ENCODE measurements at places on chromosomes 6 and 20.

DNA sequence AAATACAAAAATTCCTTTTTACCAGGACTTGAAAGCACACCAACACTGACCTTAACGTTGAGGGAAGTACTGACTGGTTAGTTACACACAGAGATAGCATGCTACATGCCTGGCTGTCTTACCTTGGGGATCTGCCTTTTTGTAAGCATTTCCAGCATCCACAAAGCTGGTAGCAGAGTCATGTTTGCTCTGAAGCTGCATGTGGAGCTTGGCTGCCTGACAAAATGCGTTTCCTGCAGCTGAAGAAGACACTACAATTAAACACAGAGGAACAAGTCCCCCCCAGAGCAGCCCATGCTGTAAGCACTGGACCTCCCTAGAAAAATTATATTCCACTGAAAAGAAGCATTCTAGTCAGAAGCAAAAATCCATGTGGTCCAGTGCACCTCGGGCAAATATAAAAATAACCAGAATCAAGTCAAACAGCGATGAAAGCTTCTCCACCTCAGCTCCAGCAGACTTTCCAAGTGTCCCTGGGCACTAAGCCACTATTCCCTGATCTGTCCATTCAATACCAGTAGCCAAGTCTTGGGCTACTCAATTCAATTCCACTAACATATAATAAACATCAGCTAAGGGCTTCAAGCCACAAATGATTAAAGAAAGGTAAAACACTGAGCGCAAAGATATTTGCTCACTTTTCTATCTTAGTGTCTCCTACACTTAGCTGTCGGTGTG, 24.2 kb downstream of the NAPB start:
- no peak for DNase-seq

- no peak for DNase-seq
These were observed 15.9 kb upstream of the MDFI start for GRCh38 chr6:41622206-41622988.

GRCh38 chr20:58237318-58238132, 9.1 kb upstream of the ANKRD60 start:
- DNase-seq = no peak

DNA sequence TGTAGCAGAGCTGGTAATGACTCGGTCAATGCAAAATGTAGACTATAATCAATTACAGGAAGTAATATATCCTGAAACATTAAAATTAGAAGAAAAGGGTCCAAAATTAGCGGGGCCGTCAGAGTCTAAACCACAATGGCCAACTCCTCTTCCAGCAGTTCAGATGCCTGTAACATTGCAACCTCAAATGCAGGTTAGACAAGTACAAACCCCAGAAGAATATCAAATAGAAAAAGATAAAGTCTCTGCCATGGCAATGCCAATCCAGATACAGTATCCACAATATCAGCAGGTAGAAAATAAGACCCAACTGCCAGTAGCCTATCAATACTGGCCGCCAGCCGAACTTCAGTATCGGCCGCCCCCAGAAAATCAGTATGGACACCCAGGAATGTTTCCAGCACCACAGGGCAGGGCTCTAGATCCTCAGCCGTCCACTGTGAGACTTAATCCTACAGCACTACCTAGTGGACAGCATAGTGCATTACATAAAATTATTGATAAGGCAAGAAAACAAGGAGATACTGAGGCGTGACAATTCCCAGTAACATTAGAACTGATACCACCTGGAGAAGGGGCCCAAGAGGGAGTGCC, 158.4 kb downstream of the GPX5 start:
- DNase-seq = no peak

DNA sequence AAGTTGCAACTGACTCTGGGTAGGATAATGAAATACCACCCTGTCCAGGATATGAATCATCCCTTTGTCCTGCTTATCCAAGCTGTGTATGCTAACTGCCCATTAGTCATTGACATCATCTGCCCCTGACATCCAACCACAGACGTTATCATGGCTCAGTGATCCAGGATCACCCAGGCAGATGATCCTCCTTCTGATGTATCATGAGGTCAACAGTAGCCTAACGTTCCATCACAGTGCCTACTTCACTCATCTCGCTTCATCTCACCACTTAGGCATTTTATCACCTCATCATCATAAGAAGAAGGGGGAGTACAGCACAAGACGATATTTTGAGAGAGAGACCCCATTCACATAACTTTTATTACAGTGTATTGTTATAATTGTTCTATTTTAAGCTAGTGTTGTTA, 13.4 kb upstream of the BTN3A2 start:
- no peak for DNase-seq

DNA sequence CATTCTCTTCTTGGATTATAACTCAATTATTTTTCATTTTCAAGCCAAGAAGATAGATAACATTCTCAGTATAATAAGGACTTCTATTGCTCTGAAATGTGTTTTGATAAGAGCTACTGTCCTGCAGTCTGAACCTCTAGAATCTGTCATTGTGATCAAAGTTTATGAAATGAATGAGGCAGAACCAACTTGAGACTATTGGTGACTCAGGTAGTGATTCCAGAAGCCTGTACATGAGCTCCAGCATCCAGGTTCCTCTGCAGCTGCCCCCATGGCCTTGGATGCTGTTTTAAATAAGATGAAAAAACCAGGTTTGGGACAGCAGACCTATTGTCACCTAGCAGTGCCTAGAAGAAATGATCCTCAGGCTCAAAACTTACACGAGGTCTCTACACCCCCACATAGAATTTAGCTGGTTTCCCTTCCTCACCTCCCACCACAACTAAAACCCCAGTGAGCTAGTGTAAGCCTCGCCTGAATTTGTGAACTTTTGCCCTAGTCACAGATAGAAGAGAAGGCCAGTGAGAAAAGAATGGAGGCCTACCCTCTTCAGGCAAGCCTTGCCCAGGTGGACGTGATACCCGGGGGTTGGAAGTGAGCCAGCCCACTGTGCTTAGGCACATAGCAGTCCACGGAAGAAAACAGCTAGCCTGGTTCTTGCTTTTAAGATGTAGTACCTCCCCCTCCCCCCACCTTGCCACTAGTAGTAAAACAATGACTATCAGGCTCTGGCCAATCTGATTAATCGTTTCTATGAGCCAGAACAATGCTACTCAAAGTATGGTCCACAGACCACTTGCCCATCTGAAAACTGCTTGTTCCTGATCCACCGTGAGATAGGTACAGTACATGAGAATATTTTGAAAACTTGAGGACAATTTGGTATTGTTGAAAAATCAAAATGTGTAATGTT, 73.0 kb upstream of the SYNJ2 start:
- no peak for DNase-seq

GRCh38 chr20:54078296-54078984, 8.0 kb upstream of the BCAS1 start:
- no peak for DNase-seq

GRCh38 chr6:6832439-6832838, 243.9 kb downstream of the LY86 start:
- DNase-seq = no peak

- no peak for DNase-seq
These were observed 248.8 kb downstream of the SOD2 start for GRCh38 chr6:159444056-159444760.

GRCh38 chr20:54173653-54174456, at the start of gene CYP24A1:
TSS of gene CYP24A1 (minus strand) at chr20:54173986. CDS start at chr20:54173579, 407 bp downstream.
- no peak for DNase-seq

GRCh38 chr20:59940129-59940955, at the start of the genes FAM217B and PPP1R3D:
TSS of gene FAM217B (plus strand) at chr20:59940389. CDS start at chr20:59943944, 3,555 bp downstream.
TSS of gene PPP1R3D (minus strand) at chr20:59940305. CDS start at chr20:59939931, 374 bp downstream.
- DNase-seq = peak; percentile 93

Data from thoracic aorta (tissue), 2 donors.